Stimulated activated CD8-positive, alpha-beta memory T cell treated with anti-CD3 and anti-CD28 coated beads, Interleukin-7, amount 100 ng/mL, for 1 hour (primary cell): ENCODE measurements at places on chromosomes 6 and 20.

GRCh38 chr20:62971950-62972844 lies 19.7 kb downstream of the SLC17A9 start:
- DNase-seq, result peak; percentile 64

DNA sequence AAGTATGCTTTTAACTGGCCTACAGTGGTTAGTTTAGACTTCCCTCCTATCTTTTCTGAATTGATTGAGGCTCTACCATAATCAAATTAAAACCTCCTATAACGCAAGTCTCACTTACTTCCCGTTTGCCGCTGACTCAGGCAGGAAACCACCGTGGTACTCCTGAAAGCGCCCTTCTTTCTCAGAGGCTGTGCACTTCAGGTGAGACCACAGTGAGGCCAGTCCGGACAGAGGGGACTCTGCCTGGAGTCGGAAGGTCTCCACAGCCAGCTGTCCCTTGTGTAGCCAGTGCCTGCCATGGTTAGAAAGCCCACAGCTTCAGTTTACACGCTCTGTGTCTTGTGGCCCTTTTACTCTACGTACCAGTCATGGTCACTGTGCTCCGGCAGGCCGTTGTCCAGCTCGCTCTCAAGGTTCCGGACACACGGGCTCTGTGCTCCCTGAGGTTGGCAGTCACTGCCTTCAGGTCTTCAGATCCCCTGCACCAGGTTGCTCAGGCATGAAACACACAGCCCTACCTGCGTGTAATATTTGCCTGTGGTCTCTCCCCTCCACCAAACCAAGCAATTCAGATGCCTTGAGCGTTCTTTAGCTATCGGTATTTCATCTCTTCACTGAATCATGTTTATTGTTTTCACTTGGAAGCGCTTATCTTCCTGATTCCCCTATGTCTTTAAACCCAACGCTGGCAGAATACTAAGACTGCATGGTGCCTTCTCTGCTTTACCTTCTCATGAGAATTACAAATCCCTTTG lies 178.8 kb downstream of the SMOC2 start:
- no peak for DNase-seq

DNA sequence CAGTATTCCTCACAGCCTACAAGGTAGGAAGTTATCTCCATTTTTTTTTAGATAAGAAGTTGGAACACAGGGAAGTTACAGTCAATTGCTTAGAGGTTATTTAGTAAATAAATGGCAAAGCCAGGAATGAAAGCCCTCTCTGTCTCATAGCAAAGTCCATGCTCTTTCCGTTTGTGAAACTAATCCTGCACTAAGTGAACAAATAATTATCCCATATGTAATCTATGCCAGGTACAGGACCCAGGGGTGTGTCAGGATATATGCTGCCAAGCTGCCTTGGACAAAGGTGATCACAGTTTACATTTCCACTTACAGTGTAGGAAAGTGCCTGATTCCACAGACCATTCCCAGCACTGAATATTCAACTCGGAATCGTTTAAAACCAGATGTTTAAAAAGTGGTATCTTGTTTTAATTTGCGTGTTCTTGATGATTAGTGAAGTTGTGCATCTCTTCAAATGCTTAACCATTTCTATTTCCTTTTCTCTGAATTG lies 13.6 kb upstream of the GMDS start:
- no peak for DNase-seq

DNA sequence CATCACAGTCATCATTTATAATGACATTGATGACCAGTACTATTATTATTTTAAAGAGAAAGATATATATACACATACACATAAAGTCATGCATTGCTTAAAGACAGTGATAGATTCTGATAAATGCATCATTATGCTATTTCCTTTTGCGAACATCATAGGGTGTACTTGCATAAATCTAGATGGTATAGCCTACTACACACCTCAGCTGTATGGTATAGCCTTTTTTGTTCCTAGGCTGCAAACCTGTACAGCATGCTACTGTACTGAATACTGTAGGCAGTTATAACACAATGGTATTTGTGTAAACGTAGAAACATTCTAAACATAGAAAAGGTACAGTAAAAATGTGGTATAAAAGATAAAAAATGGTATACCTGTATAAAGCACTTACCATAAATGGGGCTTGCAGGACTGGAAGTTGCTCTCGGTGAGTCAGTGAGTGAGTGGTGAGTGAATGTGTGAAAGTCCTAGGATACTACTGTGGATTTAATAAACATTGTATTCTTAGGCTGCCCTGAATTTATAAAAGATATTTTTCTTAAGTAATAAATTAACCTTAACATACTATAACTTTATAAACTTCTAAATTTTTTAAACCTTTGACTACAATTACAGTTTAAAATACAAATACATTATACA lies 23.9 kb downstream of the QKI start:
- no peak for DNase-seq

DNA sequence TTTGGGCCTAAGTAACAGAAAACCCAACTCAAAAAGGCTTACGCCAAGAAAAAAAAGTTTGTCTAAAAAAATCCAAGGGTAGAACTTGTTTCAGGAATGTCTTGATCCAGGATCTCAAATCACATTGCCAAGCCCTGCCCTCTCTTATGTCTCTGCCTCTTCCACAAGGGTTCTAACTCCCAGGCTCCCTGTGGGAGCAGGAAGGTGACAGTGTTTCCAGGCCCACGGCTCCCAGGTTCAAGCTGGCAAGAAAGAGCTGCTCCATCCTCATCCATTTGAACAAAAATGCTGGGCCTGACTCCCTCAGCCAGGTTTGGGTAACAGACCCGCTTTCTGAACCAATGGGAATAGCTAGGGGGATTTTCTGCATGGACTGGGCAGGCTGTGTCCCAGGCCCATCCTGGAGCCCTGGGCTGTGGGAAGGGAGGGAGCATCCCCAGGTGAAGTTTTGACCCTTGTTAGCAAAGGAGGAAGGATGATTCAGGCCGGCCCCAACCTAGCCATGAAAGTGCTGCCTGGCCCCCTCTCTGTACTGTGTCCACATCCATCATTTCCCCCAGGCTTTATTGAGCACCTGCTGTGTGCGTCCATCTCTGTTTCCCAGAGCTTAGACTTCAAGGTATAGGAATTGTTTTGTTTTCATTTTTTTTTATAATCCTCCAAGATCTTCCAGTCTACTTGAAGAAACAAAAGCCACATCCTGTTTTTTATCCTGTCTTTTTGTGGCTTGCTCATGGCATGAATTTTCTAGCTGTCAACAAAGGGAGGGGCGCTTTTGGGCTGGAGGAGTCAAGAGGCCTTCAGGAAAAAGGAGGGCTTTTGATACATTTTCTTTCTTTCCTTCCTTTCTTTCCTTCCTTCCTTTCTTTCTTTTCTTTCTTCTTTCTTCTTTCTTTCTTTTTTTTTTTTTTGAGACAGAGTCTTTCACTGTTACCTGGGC lies 159.8 kb downstream of the TFAP2C start:
- no peak for DNase-seq

DNA sequence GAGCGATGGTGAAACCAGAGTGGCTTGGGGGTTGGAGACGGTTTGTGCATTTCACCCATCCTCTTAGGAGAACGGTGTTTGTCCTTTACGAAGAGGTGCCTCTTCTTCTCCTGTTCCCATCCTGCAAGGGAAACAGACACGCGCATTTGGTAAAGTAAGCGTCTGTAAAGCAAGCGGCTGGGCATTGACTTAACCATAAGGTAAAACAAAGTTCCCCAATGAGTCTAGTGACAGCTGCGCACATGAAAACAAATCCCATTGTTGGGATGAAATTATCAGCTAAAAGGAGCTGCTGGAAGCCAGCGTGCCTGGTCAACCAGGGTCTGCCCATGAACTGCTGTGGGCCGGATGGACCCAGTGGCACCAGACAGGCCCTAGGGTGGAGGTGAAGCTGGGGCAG lies 5.8 kb downstream of the BHLHE23 start:
- DNase-seq, result no peak

DNA sequence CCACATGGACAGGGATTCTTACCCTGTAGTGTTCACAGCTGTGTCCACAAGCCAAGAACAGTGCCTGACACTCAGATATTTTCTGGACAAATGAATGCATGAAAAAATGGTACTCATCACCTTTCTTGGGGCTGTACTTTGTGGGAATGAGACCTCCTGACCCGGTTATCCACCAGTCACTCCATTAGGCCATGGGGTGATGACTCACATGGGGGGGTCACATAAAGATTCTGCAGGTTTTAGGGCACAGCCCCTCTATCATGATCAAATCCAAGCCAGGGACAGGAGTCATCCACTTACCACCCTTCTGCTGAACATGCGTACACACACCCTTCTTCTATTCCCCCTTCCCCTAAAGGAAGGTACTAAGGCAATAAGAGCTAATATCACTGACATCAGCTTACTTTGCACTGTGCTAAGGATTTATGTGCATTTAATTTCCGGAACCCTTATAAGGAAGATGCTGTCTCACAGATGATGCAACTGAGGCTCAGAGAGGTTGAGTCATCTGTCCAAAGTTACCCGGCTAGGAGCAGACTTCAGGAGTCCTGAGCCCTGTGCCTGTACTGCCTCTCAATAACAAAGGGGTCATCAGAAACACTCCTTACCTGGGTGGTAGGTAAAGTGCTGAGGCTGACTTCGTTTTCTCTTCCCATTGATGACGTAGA lies 107.8 kb downstream of the NFATC2 start:
- DNase-seq, result no peak

- no peak for DNase-seq
Measured at GRCh38 chr20:62040381-62040922, 25.2 kb downstream of the TAF4 start.

DNA sequence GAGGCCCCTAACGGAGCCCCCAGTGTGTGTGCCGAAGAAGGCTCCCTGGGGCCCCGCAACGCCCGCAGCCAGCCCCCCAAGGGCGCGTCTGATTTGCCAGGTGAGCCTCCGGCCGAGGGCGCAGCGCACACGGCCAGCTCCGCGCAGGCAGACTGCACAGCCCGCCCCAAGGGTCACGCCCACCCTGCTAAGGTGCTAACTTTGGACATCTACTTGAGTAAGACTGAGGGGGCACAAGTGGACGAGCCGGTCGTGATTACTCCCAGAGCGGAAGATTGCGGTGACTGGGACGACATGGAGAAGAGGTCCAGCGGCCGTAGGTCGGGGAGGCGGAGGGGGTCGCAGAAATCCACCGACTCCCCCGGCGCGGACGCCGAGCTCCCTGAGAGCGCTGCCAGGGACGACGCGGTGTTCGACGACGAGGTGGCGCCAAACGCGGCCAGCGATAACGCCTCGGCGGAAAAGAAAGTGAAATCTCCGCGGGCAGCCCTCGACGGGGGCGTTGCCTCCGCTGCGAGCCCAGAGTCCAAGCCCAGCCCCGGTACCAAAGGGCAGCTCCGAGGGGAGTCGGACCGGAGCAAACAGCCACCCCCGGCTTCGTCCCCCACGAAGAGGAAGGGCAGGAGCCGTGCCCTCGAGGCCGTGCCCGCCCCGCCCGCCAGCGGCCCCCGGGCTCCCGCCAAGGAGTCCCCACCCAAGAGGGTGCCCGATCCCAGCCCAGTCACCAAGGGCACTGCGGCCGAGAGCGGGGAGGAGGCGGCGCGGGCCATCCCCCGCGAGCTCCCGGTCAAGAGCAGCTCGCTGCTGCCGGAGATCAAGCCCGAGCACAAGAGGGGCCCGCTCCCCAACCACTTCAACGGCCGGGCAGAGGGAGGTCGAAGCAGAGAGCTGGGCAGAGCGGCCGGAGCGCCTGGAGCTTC lies 117.0 kb downstream of the RTN4IP1 start:
- DNase-seq, result peak; percentile 62

- DNase-seq, result no peak
Measured at GRCh38 chr6:170291271-170292110, 613 bp upstream of the DLL1 start.

DNA sequence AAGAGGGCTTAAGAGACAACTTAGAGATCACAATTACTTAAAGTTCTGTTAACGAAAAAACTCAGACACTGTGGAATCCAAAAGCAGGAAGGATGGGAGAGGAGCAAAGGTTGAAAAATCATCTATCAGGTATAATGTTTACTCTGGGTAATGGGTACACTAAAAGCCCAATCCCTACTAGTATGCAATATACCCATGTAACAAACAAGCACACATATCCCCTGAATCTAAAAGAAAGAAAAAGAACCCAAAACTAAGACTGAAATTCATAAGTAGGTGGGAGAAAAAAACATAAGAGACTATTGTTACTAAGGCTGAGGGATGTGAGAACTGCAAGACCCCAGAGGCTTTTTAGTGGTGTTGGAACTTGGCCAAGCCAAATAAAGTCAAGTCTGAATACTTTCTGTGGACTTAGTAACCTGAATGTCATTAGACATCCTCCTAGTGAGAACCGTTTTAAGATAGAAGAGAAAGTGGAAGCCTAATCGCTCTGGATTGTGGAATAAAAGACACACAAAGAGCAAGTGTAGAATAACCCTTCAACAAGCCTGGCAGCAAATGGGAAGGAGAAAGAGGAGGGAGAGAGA lies 189.4 kb upstream of the RNF217 start:
- DNase-seq, result no peak

GRCh38 chr6:44071670-44072451 lies 55.4 kb downstream of the MRPL14 start:
- DNase-seq, result no peak

DNA sequence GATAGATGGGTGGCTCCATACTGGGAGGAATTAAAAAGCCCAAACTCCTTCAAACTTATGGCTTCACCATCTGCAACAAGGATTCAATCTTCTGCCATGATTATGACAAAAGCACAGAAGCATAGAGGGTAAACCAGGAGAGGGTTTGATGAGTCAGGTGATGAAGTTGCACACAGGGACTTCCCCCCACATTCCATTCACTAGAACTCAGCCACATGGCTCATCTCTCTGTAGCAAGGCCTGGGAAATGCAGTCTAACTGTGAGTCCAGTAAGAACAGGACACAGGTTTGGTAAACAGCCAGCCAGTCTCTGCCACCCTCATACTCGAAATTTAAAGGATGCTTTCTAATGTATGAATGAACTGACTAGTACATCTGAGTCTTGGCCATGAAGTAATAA lies 142.9 kb downstream of the HIVEP2 start:
- DNase-seq, result no peak

DNA sequence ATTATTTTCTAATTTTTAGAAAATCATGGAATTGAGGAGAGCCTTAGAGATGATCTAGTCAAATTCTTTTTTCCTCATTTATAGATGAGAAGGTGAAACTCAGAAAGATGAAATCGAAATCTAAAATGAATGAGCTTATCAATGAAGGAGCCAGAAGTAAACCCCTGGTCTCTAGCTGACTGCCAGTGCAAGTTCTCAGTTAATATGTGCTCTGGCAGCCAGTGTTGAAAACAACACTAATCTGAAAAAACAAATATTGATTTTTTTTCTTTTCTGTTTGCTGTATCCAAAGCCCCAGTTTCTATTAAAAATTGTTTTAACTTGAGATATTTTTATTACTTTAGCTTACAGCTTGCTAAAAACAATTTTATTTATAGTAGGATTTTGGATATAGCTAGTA lies 21.5 kb upstream of the PBOV1 start:
- no peak for DNase-seq

DNA sequence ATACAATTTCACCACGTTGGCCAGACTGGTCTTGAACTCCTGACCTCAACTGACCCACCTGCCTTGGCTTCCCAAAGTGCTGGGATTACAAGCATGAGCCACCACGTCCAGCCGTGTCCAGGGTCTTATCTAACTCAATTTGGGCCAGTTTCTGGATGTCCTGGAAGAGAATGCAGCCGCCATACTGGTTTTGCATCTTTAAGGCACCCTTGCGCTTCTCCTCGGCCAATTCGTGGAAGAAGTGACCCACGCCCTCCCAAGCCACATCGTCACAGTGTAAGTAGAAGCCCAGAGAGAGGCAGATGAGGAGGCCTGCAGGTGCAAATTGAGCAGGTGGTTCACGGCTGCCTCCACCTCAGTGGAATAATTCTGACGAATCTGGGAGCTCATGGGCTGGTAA lies 3.7 kb upstream of the ZNF335 start:
- DNase-seq, result no peak

- DNase-seq, result no peak
Measured at GRCh38 chr6:142841915-142842314, 103.1 kb downstream of the HIVEP2 start.

- no peak for DNase-seq
Measured at GRCh38 chr6:45513843-45514242, 136.1 kb upstream of the SUPT3H start.
